ENCODE measurements at places on chromosomes 6 and 20.
A peak's percentile ranks its signal among the peaks of the same experiment; 100 is the strongest.

- DNase-seq = no peak
Measured at GRCh38 chr6:130810307-130811030, 16.7 kb upstream of the SMLR1 start.

- DNase-seq = no peak
Measured at GRCh38 chr6:100161782-100162365, 167.9 kb upstream of the MCHR2 start.

GRCh38 chr6:11631539-11631938 is 94.0 kb downstream of the TMEM170B start:
- no peak for DNase-seq

- DNase-seq = no peak
Measured at GRCh38 chr20:16714751-16715150, 15.1 kb upstream of the SNRPB2 start.

- DNase-seq = no peak
Measured at GRCh38 chr20:31870726-31871617, 538 bp downstream of the TTLL9 start.

DNA sequence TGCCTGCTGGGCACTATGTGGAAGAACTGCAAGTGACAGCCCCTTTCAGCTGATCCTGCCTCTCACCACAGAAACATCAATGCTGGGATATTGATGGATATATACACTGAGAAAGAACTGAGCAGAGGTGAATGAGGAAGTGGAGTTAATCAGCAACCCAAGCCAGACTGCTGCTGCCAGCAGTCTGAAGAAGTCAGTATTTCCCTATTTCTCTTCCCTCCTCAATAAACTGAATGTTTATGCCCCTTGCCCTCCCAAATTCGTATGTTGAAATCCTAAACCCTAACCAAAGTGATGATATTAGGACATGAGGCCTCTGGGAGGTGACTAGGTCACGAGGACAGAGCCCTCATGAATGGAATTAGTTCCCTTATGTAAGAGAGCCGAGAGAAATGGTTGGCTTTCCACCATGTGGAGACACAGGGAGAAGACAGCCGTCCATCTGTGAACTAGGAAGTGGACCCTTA is 76.3 kb downstream of the CDK19 start:
- DNase-seq = no peak

DNA sequence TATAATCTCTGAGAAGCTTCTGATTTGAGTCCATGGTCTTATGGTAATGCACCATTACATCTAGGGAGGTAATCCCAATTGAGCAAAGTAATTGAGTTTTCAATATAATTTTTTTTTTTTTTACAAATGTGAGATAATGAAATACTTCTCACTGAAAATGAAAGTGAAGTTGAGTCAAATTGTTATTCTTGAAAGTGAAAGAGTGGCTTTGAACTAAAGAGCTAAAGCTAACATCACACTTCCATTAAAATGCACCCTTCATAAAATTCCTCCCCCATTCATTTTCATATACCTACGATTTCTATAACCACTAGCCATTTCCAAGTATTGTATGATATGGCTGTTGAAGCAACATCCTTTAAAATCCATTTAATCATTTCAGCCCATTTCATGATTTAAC is 149.1 kb upstream of the IMPG1 start:
- no peak for DNase-seq

- DNase-seq = no peak
Measured at GRCh38 chr6:26351544-26351953, 13.4 kb upstream of the BTN3A2 start.

DNA sequence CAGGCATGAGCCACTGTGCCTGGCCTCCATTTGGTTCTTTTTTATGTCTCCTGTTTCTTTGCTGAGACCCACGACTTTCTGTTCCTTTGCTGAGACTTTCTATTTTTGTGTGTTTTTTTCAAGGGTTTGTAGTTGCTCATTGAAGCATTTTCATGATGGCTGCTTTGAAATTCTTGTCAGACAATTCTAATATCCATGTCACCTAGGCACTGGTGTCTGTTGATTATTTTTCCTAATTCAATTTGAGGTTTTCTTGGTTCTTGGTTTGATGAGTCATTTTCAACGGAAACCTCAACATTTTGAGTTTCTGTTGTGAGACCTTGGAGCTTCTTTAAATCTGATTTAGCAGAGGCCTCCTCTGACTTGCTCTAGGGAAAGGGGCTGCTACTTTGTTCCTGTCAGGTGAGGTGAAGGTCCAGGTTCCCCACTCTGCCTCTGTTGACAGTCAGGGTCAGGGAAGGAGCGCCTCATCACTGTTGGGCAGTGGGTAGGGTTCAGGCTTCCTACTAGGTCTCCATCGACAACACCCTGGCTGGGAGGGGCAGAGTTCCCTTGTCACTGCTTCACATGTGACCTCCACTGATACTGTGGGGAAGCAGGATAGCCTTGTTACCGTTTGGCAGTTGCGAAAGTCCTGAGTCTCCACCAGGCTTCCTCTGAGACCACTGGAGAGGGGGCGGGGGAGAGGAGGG is 67.2 kb upstream of the RNF24 start:
- peak; percentile 60 for DNase-seq

GRCh38 chr20:15612198-15612597 is 961.0 kb downstream of the KIF16B start:
- no peak for DNase-seq

- no peak for DNase-seq
Measured at GRCh38 chr6:2636672-2637071, 114.0 kb downstream of the MYLK4 start.

DNA sequence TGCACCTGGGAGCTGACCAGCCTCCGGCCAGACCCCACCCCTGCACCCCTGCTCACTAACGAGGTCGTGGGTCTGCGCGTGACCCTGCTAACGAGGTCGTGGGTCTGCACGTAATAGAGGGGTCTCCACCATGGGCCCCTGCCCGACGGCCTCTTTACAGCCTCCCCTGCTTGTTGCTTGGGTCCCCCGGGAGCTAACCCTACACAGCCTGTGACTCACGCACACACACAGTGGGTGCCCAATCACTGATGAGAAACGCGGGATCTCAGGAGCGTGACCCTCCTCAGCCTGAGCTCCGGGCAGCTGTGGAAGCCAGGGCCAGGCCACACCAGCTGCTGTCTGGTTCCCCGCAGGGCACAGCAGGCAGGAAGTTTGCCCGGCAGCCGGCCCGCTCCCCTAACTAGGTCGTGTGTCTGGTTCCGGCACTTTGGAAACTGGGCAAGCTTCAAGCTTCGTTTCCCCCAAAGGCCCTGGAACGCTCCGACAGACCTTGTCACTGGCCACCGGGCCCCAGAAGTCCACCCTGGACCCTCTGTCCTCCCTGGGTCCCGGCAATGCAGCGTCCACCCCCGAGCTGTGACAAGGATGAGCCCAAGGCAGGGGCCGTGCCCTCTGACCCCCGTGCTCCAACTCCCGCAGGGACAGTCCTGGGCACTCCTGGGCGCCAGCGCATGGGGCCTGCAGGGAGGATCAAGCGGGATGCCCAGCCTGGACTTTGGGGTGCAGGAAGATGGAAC is 767 bp downstream of the PTK6 start:
- no peak for DNase-seq

DNA sequence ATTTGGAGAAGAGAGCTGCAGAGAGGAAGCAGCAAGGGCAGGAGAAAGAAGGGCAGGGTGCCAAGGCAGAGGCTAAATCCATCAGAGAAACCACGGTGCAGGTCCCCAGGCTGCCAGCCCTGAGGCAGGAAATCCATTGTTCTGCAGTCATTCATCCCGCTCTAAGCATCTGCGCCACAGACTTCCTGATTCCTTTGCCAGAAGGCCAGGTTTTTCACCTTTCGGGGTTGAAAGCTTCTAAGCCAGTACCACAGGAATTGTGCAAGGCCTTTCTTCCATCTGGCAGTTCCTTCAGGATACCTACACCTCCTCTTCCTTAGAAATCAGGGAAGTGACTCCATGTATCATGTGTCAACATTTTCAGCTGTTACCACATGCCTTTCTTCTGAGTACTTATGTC is 45.6 kb downstream of the ADGRF5 start:
- no peak for DNase-seq

DNA sequence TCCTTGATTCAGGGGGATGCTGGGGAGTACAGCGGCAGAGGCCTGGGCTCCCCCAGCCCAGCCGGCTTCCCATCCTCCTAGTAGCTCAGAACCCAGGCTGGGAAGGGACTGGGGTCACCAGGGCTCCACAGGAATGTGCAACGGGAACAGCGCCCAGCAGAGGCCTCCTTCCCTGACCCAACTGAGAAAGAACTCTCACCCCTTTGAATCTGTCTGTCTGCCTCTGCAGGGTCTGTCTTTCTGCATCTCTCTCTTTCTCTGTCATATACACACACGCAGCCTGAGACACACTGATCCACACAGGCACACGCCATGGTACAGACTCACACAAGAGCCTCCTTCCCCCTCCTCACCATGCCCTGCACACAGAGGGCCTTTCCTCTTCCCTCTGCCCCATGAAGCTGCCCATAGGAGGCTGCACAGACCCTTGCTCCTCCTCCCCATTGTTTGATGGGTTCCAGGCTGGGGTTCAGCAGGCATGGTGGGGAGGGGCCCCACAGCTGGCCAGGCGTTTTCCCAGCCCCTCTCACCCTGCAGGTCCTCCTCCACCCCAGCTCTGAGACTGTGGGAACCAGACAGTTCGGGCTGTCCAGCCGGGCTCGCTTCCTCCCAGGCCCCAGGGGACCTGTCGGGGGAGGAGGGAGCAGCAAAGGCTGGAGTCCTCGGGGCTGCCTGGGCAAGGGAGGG is 2.8 kb downstream of the FOXS1 start:
- DNase-seq = no peak

- no peak for DNase-seq
Measured at GRCh38 chr6:112911959-112912358, 564.8 kb downstream of the RFPL4B start.

DNA sequence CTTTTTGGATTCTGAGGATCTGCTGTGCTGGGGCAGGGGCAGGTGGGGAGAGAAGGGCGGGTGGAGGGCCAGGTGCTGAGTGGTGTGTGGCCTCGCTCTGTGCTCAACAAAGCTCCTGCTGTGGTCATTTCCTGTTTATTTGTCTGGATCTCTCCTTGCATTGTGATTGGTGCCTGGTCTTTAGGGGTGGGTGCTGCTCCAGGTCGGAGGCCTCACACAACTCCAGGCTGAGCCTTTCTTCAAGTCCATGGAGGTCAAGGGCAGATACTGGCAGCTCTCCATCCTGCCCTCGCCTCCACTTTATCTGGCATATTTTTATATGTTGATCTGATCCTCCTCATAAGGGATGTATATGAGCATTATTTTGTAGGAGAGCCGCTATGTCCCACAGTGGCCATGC is 36.2 kb downstream of the HLA-F start:
- DNase-seq = no peak

- DNase-seq = no peak
Measured at GRCh38 chr6:148524976-148525375, 182.3 kb downstream of the SASH1 start.

- DNase-seq = no peak
Measured at GRCh38 chr20:10739566-10739965, 65.8 kb upstream of the JAG1 start.

DNA sequence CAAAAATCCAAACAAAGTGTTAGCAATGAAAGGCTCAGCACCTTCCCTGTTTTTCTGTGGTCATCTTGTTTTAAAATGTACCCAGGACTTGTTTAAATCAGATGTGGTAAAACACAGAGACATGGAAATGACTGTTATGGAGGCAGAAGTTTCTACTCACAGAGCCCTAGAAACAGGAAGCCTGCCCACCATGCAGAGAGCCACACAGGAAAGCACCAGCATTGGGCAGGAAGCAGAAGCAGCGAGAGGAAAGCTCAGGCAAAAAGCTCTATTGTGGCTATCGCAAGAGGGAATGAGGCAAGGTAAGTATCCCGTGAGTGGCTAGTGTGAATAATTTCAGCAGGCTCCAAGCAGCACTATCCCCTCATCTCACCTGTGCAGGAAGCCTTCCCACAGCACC is 42.8 kb downstream of the GPR6 start:
- no peak for DNase-seq

DNA sequence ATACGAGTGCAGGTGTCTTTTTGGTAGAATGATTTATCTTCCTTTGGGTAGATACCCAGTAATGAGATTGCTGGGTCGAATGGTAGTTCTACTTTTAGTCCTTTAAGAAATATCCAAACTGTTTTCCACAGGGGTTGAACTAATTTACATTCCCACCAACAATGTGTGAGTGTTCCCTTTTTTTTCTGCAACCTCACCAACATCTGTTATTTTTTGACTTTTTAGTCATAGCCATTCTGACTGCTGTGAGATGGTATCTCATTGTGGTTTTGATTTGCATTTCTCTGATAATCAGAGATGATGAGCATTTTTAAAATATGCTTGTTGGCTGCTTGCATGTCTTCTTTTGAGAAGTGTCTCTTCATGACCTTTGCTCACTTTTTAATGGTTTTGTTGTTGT is 1.9 kb upstream of the ZNF831 start:
- peak; percentile 73 for DNase-seq

- DNase-seq = no peak
Measured at GRCh38 chr20:32378461-32378860, 20.3 kb downstream of the ASXL1 start.

DNA sequence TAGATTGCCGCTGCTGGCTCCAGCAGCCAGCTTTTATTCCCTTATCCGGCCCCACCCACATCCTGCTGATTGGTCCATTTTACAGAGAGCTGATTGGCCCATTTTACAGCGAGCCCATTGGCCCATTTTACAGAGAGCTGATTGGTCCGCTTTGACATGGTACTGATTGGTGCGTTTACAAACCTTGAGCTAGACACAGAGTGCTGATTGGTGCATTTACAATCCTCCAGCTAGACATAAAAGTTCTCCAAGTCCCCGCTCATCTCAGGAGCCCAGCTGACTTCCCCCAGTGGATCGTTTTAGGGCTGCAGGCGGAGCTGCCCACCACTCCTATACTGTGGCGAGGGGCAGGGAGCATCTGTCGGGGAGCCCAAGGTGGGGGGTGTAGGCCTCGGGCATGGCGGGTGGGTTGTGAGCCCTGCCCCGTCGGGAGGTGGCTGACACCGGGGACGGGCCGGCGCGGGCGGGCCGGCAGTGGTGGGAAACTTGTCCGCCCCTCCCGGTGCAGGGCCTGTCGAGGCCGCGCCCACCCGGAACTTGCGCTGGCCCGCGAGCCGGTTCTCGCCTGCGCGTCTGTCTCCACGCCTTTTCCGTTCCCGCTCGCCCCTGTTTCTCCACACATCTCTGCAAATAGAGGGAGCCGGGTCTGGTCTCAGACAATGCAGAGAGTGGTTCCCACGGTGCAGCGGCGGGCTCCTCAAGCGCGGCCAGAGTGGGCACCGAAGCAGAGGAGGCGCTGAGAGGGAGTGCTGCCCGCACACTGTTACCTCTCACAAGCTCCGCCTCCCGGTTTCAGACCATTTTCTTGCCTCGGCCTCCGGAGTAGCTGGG is 86.1 kb upstream of the STMND1 start:
- peak; percentile 41 for DNase-seq

DNA sequence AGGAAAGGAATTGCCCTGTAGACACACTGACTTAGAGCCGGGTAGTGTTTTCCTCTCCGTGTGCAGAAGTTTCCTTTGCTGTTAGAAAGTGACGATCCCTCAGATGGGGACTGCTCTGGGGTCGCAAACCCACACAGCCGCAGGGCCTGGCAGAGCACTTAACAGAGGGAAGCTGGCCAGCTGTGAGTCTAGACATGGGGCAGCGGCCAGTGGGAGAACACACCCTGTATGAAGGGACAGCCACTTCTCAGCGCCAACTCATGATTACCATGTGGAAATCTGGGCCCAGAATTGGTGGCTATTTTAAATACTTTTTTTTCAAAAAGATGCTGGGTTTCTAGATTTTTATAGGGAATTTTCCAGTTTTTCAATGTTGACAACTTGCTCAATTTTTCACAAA is 39.4 kb downstream of the SLC9A8 start:
- no peak for DNase-seq

- no peak for DNase-seq
Measured at GRCh38 chr6:117463762-117464665, 18.5 kb upstream of the DCBLD1 start.
